CD4-positive, alpha-beta T cell treated with Interleukin-6 at 100 ng/mL for 8 hours (primary cell): ENCODE measurements at places on chromosomes 4 and X.

DNA sequence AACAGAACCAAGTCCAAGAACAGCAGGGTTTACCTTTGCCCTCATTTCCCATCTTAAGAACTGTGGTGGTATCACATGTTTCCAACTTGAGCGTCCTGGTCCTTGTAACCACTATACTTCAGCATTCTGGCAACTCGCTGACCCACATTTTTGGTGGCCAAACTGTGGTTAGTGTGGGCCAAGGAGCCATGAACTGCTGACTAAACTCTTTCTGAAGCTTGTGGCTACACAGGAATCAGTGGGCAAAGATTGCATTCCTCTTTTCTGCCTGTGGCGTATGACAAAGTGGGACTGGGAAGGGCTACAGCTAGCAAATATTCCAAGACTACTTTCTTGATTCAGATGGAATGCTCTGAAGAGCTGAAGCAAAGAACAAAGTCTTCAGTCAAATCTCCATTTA lies 106.3 kb upstream of the MID1 start:
- DNase-seq: no peak

- DNase-seq: no peak
These were observed 19.3 kb downstream of the DDIT4L start for GRCh38 chr4:100170986-100171385.

GRCh38 chrX:150664290-150664689 lies 28.9 kb upstream of the MTMR1 start:
- DNase-seq: no peak

- DNase-seq: no peak
These were observed 397.4 kb upstream of the ZFP42 start for GRCh38 chr4:187598196-187598595.

DNA sequence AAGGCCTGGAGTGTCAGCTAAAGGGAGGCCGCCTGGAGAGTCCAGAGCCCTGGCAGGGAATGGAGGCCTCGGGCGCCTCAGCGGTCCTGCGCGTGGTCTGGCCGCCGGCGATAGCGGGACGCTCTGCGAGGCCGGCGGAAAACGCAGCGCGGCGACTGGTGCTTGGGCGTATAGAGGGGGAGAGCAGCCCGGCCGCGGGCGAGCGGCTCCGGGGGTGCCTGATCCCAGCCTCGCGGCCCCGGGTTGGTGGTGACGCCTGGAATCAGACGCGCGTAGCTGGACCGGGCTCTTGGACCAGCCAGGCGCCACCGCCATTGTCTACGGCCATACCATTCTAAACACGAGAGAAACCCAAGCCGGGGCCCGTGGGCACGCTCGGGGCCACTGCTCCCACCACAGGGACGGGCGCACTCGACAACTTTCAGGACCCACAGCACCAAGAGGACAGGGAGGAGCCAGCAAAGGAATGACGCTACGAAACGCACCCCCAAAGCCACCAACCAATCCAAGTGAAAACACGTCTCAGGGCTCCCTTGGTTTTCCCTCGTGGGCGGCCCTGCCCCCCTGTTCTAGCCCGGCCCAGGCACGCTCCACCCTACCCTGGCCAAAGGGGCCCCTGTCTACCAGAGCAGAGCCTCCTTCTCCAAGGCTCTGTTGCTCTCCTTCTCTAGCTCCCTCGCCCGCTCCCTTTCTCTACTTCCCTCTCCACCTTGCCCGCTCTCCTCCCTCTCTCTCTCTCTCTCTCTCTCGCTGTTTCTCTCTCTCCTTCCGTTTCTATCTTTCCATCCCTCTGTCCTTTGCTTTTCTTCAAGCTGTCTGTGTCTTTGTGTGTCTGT lies 7.8 kb downstream of the FRG2 start:
- no peak for DNase-seq
